Anterior cingulate cortex (tissue), 58 donors: ENCODE measurements at places on chromosomes 12 and 14.

DNA sequence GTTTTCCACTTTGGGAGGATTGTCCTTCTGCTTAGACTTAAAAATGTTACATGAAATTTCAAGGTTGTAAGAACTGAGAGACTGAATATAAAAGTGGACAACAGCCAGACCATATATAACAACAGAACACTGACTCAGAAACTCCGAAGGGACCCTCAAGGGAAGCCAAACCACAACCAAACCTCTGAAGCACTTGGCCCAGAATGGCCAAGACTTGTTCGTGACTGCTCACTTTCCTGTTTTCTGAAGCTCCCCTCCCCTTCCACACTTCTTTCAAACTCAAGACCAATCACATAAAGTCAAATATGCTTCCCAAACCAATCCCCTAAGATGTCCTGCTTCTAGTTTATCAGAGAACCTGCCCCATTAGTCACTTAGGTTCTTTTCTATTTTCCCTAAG is 13.7 kb downstream of the OR6J1 start:
- no peak for DNase-seq

DNA sequence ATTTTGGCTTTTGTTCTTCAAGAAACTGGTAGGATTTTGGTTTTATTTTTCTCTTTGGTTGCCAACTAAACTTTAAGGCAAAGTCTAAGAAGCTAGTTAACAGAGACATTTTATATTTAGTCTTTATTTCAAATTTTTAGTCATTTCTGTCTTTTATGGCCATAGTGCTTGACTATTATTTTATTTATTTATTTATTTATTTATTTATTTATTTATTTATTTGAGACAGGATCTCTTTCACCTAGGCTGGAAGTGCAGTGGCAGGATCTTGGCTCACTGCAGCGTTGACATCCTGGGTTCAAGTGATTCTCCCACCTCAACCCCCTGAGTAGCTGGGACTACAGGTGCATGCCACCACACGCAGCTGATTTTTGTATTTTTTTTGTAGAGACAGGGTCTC is 3.1 kb downstream of the MON2 start:
- DNase-seq: no peak

- no peak for DNase-seq
Measured at GRCh38 chr12:64923536-64923935, 99.1 kb downstream of the TBC1D30 start.

- DNase-seq: no peak
Measured at GRCh38 chr12:21169878-21170472, 39.0 kb downstream of the SLCO1B1 start.

- DNase-seq: no peak
Measured at GRCh38 chr12:113016796-113017195, 38.5 kb downstream of the OAS2 start.

- no peak for DNase-seq
Measured at GRCh38 chr14:72084935-72085334, 152.7 kb downstream of the RGS6 start.

DNA sequence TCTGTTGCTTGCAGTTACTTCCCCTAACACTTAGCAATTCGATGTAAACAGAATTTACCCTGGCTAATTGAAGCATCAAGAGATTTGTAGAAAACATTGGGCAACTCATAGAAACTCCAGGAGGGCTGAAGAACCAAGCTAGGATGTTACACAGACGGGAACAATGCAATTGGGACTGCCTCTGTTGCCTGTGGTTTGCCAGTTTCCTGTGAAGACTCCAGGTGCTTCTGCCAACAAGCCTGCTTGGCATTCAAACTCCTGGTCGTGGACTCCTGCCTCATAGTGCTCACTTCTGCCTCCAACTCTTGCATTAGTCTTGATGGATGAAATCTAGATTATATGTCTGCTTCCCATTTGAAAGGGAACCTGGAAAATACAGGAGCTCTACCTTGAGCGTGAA is 246.0 kb downstream of the BMP4 start:
- DNase-seq: no peak

DNA sequence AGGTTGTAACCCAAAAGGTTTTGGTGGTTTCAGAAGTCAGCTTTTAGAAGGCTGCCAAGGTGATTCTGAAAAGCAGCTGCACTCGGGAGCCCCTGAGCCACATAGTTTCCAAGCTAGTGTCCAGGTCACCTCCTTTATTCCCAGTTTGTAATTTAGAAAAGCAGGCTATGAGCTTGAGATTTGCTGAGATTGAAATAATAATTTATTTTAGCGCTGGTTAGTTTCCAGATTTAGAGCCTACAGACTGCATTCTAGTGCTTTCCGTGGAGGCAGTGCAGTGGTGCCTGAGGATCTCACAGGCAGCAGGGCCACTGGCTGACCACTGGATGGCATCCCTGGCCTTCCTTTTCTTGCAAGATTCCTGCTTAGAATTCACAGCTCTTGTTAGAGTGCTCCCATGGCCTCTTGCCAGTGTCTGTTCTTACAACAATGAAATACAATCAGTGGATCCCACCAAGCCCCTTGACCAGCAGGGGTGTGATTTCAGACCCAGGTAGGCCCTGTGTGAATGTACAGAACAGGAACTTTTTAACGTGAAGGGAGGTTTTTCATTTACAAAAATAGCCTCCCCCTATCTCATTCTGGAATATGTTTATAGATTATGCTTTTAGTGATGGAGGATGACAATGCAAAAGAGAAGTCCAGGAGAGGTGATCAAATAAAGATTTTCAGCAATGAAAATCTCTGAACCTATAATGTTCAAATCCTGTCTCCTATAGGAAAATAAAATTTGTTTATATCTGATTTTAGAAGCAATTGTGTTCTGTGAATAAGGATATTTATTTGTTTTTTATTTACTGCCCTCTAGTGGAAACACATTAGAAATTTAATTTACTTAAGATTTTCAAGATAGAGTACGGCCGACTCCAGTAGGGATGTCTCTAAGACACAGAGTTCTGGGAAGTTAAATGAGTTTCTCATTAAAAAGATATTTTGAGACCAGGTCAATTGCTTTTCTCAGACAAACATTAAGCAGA is 362.1 kb upstream of the STXBP6 start:
- DNase-seq: peak; percentile 41

DNA sequence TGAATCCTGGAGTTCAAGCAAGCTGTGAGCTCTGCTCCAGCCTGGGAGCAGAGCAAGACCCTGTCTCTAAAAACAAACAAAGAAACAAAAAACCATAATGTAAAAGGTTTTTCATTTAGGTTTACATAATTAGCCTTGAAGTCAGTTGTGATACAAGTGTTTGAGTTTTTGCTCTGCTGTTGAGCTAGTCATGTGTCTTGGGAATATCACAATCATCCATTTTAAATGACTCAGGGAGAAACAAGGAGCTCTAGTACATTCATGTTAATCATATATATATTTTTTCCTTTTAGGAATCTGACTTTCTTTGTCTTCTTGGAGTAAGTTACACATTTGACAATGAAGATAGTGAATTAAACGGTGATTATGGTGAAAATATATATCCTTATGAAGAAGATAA is 12.9 kb downstream of the MIA2 start:
- no peak for DNase-seq

DNA sequence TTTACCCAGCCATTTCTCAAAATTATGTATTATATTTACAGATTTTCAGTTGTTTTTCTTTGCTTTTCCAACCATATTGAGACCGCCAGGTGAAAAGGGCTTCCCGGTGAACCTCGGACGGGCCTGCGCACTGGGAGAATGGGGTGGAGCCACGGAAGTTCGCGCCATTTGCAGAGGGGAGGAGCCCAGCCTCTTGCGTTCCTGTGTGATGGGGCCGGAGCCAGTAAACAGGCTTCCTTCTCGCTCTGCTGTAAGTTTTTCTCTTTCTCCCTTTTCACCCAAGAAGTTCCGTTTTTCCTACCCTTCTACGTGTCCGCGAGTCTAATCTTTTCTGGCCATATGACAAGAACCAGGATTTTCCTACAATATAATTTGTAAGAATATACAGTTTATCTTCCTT is 1108.8 kb upstream of the SEL1L start:
- peak; percentile 11 for DNase-seq

DNA sequence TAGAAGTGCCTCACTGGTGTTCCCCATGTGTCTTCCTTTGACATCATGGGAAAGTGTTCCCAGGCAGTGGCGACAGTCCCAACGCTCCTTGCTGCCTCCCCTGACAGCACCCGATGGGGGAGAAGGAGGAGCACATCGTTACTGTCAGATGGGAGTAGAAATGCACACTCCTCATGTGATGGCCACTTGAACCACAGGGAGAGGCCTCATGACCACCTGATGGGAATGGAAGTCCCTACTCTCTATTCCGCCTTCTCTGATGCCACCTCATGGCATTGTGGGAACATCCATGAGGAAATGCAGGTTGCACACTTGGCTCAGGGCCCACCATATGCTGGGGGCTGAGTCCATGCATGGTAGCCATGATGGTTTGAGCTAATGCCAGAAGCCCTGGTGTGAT is 14.3 kb upstream of the CORO1C start:
- no peak for DNase-seq

GRCh38 chr12:125738211-125738610 is 673.0 kb downstream of the AACS start:
- DNase-seq: no peak

- DNase-seq: no peak
Measured at GRCh38 chr12:27151479-27151878, 69.1 kb upstream of the C12orf71 start.

GRCh38 chr12:40181490-40181889 is 43.3 kb upstream of the LRRK2 start:
- DNase-seq: no peak

DNA sequence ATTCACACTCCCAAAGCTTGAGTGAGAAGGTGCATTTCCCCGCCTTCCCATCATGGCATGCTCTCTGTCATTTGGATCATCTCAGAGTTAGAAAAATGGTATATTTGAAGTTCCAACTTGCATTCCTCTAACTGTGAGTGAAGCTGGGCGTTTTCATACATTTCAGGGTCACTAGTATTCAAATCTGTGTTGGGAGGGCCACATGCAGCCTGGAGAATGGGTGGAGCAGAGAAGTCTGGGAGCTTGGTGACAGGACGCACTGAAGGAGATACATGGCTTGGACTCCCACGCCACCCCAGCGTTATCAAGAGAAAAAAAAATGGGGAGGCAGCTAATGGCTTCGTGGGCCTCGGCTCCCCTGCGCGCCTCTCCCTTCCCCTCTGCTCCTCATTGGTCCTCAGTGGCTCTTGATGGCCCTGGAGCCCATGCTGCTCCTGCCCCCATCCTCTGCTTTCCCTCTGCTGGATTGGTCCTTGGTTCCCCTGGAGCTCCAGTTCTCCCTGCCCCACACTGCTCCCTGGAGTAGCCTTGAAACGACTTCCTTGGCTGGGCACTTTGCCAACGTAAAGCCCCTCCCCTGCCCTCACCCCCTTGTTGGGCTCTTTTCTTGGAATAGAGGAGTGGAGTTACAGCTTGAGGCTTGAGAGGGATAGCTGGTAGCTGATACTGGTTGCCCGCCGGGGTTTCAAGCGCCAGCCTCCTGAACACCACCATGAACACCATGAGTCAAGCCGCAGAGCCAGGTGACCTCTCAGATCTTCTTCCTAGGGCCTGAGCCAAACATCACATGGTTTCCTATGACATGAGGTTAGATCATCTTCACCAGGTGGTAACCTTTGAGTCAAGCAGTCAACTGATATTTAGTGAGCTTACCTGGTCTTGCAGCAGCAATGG is 139.6 kb downstream of the PRKCH start:
- DNase-seq: no peak

DNA sequence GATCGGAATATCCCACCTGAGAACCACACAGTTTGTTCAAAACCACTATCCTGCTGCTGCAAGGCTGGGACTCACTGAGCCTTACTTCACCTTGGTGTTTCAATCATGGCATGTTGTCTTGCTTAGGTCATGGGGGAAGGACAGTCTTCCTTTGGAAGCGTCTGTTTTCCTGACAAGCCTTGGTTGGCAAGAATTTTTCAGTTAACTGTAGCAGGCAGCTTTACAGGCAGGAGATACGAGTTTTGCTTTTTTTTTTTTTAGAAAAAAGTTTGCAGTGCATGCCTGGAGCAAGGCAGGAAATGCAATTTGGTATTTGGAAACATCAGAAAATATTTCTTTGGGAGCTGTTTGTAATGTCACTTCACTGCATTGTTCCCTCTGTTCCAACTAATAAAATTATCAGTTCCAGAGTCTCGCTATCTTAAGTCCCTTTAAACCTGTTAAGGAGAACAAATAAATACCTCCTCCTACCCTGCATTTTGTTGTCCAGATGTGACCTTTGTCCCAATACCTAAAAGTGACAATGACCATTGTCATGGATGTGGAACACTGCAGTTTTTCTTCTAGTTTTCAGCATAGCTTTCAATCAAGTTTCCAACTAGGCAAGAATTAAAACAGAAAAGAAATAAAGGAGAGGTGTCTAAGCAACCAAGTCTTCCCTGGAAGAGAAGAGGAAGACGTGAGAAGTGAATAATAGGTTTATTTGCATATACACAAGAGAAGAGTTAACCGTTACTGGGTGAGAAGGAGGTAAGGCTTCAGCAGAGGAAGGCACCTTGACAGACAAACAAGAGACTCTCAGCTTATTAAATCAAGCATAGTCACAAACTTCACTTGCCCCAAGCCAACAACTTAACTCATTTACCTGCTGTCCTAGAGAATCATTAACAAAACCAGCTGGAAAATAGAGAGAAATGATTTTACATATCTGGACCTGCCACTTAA is 71.4 kb upstream of the ACTN1 start:
- no peak for DNase-seq

- DNase-seq: no peak
Measured at GRCh38 chr14:99081880-99082279, 190.1 kb downstream of the BCL11B start.

DNA sequence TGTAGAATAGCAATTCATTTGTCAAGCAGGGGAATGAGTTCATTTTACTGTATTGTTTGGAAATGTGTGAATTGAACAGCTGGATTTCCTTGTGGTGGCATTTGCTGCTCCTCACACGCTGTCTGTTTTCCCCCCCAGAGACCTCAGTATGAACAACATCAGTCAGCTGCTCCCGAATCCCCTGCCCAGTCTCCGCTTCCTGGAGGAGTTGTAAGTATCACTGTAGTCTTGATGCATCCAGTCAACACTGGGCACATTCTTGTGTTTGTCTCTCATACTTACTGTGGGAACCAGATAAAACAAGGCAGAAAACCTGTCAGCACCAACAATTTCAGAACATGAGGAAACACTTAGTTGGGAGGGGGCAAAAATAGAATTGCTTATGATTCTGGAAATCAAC is 64.9 kb downstream of the LGR5 start:
- DNase-seq: no peak

DNA sequence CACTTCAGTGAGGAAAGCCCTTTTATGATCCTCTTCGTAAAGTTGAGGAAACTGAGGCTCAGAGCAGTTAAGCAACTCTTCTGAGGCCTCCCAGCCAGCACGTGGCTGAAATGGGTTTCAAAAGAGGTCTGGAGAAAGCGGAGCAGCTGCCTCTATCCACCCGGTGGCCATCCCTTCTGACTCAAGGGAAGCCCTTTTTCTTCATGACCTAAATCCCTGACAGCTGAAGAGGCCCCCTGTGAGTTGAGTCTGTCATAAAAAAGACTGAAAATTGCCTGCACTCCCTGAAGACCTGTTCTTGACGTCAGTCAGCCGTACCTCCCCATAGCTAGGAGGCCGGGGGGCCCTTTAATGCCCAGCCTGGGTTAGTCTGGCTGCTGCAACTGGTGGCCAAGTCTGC is 10.7 kb downstream of the CMKLR1 start:
- no peak for DNase-seq

GRCh38 chr12:65597527-65597926 is 226.8 kb upstream of the HMGA2 start:
- no peak for DNase-seq
